ENCODE measurements at places on chromosomes 2 and 18. TPM values are rescaled to one million over a fixed set of nuclear protein-coding genes. Genes with fewer than 3 reads are reported as not detected.

- H3K27me3 ChIP-seq: no peaks in the 10 kb centered on the region
- peaks cover 58% of the 10 kb centered on the region for H3K4me1 ChIP-seq
- H3K27ac ChIP-seq: peak overlapping the region; percentile 76
Measured at GRCh38 chr2:7744827-7745226, 827.6 kb downstream of the RNF144A start.

- H3K27me3 ChIP-seq: no peaks in the 10 kb centered on the region
- no peak for DNase-seq
- no peaks in the 10 kb centered on the region for H3K36me3 ChIP-seq
- H3K27ac ChIP-seq: peak overlapping the region; percentile 82
Measured at GRCh38 chr2:221521233-221521845, 50.8 kb downstream of the EPHA4 start.

- H3K27me3 ChIP-seq: no peaks in the 10 kb centered on the region
- H3K36me3 ChIP-seq: no peaks in the 10 kb centered on the region
- H3K4me1 ChIP-seq: peaks cover 6% of the 10 kb centered on the region
- H3K4me3 ChIP-seq: no peak overlapping the region
- H3K27ac ChIP-seq: no peak overlapping the region
- no peak for DNase-seq
Measured at GRCh38 chr2:74817304-74817675, 16.6 kb upstream of the HK2 start.

DNA sequence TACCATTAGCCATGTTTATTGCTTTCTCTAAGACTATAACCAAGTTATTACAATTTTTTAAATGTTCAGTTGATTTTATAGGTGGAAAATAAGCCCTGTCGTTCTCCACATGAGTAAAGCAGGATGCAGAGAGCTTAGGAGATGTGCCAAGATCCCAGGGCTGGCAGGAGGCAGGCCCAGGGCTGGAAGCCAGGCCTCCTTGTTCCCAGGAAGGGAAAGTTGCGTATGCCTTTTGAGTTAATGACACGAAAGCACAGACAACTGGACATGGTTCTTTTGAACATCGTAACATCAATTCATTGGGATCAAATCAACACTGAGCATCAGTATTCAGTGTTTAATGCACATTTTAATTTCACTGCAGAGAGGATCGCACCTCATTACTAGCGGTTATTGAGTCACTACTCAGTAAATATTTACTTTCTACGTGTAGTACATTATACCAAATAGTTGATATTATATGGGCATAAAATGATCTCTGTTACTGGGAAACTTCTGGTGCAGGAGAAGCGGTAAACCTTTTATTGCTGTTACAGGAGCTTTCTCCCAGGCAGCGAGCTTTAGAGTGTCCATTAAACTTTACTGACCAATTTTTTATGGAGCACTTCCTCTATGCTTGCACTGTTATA lies 60.0 kb downstream of the RNF144A start:
- no peak overlapping the region for H3K4me3 ChIP-seq
- no peak overlapping the region for H3K27ac ChIP-seq
- DNase-seq: no peak
- peaks cover 7% of the 10 kb centered on the region for H3K36me3 ChIP-seq
- no peaks in the 10 kb centered on the region for H3K27me3 ChIP-seq

GRCh38 chr2:201507725-201508124 lies 56.2 kb downstream of the STRADB start:
- H3K36me3 ChIP-seq: peaks cover 4% of the 10 kb centered on the region
- H3K27ac ChIP-seq: no peak overlapping the region
- H3K4me3 ChIP-seq: no peak overlapping the region
- peaks cover 7% of the 10 kb centered on the region for H3K4me1 ChIP-seq

GRCh38 chr2:34107811-34108210 lies 508.7 kb upstream of the FAM98A start:
- H3K27me3 ChIP-seq: no peaks in the 10 kb centered on the region
- H3K27ac ChIP-seq: no peak overlapping the region
- H3K4me1 ChIP-seq: no peaks in the 10 kb centered on the region
- H3K36me3 ChIP-seq: no peaks in the 10 kb centered on the region
- no peak for DNase-seq

DNA sequence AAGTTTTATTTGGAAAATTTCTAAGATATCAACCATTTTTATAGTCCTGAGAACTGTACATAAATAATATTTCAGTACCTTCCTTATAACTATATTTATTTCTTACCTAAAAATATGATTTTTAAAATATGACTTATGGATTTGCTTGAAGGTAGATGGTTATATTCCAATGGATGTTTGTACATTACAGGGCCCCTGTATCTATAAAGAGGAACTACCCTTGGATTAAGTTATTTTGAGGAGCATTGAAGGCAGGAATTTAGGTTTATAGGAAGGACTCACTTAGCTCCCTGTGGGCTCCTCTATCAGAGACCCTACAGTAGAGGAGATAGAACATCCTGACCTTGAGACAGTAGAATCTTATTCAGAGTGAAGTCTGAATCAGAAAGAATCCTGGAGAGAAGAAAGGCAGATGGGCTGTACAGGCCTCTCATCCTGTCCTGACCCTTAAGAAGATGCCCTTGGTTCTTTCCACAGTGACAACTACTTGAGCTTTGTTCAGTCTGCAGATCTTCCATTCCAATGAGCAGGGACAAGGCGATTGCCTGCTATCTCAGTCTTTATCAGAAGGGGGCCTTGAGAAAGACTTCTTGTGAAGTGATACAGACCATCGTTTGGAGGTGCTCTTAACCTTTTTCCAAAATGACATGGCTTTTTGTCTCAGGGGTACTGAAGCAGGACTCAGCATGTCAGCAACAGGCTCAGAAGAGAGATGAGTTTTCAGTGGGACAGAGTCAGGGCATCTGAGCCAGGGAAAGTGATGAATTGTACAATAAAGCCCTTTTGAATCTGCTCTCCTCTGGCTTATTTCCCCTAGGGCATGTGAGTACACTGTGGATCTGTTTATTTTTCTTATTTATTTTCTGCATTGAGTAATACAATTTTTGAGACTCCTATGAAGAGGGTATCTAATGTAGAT lies 20.9 kb downstream of the OXER1 start:
- H3K4me3 ChIP-seq: no peak overlapping the region
- DNase-seq: no peak
- no peak overlapping the region for H3K27ac ChIP-seq
- no peaks in the 10 kb centered on the region for H3K27me3 ChIP-seq

GRCh38 chr2:9236045-9236344 lies 29.4 kb downstream of the ASAP2 start:
- H3K4me3 ChIP-seq: no peak overlapping the region
- no peak for DNase-seq
- H3K27ac ChIP-seq: no peak overlapping the region
- no peaks in the 10 kb centered on the region for H3K4me1 ChIP-seq

GRCh38 chr18:11761553-11761952 lies 72.5 kb downstream of the GNAL start:
- H3K4me3 ChIP-seq: no peak overlapping the region
- no peak overlapping the region for H3K27ac ChIP-seq
- H3K4me1 ChIP-seq: no peaks in the 10 kb centered on the region
- no peak for DNase-seq
- no peaks in the 10 kb centered on the region for H3K36me3 ChIP-seq

- H3K4me1 ChIP-seq: no peaks in the 10 kb centered on the region
- no peak for DNase-seq
- no peaks in the 10 kb centered on the region for H3K27me3 ChIP-seq
- no peaks in the 10 kb centered on the region for H3K36me3 ChIP-seq
- H3K4me3 ChIP-seq: no peak overlapping the region
Measured at GRCh38 chr2:48984922-48985321, 169.4 kb downstream of the FSHR start.

- no peaks in the 10 kb centered on the region for H3K36me3 ChIP-seq
- no peak overlapping the region for H3K27ac ChIP-seq
- H3K4me1 ChIP-seq: no peaks in the 10 kb centered on the region
- no peak overlapping the region for H3K4me3 ChIP-seq
Measured at GRCh38 chr2:121898483-121898882, 143.0 kb downstream of the TSN start.

DNA sequence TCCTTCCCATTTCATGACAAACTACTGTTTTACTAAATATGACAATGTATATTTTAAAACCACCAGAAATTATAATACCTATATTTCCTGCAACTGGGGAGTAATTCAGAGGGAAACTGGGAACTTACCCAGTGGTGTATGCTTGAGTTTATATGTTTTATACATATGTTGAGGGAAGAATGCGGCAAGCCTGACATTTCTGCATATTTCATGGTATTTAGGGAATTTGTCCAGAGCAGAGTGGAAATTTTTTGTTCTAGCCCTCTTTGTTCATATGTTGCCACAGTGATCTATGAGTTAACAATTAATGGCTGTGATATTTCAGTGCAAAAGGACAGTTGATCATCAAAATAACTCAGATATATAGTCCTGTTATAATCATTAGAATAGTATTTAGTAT lies 230.8 kb upstream of the VWC2L start:
- no peaks in the 10 kb centered on the region for H3K4me1 ChIP-seq
- no peaks in the 10 kb centered on the region for H3K36me3 ChIP-seq
- H3K27ac ChIP-seq: no peak overlapping the region
- H3K4me3 ChIP-seq: no peak overlapping the region
- no peak for DNase-seq

- no peaks in the 10 kb centered on the region for H3K27me3 ChIP-seq
- no peak overlapping the region for H3K27ac ChIP-seq
- H3K36me3 ChIP-seq: peaks cover 2% of the 10 kb centered on the region
- no peak for DNase-seq
Measured at GRCh38 chr2:64220894-64221617, 76.8 kb upstream of the PELI1 start.

DNA sequence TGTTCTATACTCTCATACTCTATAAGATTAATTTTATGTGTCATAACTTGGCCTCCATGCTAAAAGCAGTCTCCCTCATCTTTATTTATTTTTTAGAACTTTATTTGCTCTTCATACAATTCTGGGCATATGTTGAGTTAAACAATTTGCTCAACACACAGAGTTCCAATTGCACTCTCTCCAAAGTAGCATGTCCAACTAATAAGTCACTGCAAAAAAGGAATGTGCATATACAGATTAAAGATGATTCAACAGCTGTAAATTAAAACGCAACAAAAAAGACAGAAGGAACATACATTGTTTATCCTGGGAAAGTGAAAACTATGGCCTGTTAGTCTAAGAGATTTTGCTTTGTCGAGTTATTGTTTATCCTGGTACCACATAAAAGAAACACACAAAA lies 277.7 kb upstream of the ACVR2A start:
- no peaks in the 10 kb centered on the region for H3K27me3 ChIP-seq
- H3K27ac ChIP-seq: no peak overlapping the region
- no peaks in the 10 kb centered on the region for H3K4me1 ChIP-seq
- no peak overlapping the region for H3K4me3 ChIP-seq
- H3K36me3 ChIP-seq: no peaks in the 10 kb centered on the region

GRCh38 chr2:234333168-234334130 lies 163.4 kb downstream of the ARL4C start:
- H3K36me3 ChIP-seq: peaks cover 4% of the 10 kb centered on the region
- DNase-seq: no peak

DNA sequence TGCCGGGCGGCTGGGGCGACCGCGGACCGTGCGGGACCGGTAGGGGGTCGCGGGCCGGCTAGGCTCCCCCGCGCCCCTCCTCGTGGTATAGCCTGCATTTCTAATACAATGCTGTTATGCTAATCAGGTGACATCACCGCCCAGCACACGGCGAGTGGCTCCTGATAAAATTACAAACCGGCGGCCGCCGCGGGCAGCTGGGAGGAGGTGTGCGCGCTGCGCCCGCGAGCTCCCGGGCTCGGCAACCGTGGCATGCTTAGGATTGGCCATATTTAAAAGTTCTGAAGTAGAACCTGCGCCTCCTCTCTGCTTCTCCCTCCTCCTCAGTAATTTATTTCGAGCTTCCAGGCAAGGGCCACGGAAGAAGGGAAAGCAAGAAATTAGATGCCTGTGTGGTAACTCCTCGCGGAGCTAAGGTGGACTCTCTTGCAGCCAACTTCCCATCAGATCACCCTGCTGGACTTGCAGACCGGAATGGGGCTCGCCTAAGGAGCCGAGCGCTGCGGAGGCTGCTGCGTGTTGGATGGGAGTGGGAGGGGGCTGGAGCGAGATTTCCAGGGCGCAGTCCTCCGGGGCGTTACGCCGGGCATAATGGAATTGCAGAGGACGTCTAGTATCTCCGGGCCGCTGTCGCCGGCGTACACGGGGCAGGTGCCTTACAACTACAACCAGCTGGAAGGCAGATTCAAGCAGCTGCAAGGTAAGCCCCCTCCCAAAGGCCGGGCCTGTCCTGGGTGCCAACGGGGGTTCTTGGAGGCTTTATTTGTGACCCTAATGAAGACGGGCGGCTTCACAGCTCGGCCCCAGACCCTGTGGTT lies 102.3 kb downstream of the SPTBN1 start:
- peak; percentile 71 for DNase-seq
- peaks cover 72% of the 10 kb centered on the region for H3K4me1 ChIP-seq
- H3K4me3 ChIP-seq: peak overlapping the region; percentile 94
- no peaks in the 10 kb centered on the region for H3K27me3 ChIP-seq

DNA sequence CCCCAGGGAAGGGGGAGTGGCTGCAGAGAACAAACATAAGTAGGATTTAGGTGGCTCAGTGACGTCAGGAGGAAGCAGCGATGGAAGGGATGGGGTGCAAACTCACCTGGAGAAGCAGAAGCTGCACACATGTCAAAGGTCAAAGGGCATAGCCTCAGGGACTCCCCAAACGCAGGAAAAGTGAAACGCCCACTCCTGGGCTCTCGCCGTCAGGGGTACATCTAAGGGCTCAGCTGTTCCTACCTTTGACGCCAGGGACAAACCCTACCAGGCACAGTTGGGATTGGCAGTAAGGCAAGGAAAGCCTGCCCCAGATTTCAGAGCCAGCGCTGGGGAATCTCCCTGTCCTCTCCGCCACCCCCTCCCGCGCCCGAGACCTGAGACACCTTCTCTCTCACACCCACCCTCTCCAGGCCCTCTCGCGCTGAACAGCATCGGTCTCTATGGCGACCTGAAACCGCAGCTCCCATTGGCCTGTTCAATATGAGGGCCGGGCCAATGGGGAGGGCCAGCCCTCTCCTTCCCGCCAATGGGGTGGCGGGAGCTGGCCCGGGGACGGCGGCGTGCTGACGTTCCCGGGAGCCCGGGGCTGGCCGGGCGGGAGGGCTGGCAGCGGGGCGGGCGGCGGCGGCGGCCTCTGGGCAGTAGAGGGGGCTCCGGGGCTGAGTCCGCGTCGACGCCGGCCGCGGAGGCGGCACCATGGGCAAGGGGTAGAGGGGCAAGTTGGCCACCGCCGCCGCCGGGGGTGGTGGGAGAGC lies at the start of the genes CCDC148 and PKP4:
Gene CCDC148 (minus strand): TSS at position 445 of the 758 bp plus-strand sequence. CDS start 314 bp downstream, at position 131.
Gene PKP4 (plus strand): TSS at position 644 of the 758 bp plus-strand sequence. CDS start 76,233 bp downstream, outside the sequence.
- H3K27ac ChIP-seq: peak within 1 kb of the TSS; percentile 86
- DNase-seq: peak; percentile 92
- H3K27me3 ChIP-seq: peaks cover 15% of the 10 kb centered on the region

DNA sequence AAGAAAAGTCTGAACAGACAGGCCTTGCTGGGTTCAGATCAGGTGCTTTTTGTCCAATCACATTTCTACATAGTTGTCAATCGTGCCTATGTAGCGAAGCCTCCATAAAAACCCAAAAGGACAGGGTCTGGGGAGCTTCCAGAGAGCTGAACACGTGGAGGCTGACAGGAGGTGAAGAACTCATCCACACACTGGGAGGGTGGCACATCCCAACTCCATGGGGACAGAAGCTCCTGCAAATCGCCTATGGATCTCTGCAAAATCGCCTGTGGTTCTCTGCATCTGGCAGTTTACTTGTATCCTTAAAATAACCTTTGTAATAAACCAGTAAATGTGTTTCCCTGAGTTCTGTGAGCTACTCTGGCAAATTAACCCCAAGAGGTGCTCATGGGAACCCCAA lies 12.4 kb downstream of the ALPK2 start:
- H3K4me1 ChIP-seq: peaks cover 50% of the 10 kb centered on the region
- no peak overlapping the region for H3K27ac ChIP-seq
- H3K27me3 ChIP-seq: peaks cover 27% of the 10 kb centered on the region
- DNase-seq: no peak
- no peaks in the 10 kb centered on the region for H3K36me3 ChIP-seq

IWS1 gene
- total RNA-seq: 39.0 TPM

MDH1 gene
- total RNA-seq: 170 TPM

LTBP1 gene
- 0.67 TPM for total RNA-seq

CFC1 gene
- total RNA-seq: not detected

ME2 gene
- 75.2 TPM for total RNA-seq

DTNA gene
- total RNA-seq: 0.84 TPM

SCG2 gene
- not detected for total RNA-seq

LRPPRC gene
- 121 TPM for total RNA-seq

Data from activated T-cell treated with anti-CD3 and anti-CD28 coated beads, Interleukin-2, amount 50 U/mL, for 72 hours (primary cell).